ENCODE measurements at places on chromosomes 5 and 9.

DNA sequence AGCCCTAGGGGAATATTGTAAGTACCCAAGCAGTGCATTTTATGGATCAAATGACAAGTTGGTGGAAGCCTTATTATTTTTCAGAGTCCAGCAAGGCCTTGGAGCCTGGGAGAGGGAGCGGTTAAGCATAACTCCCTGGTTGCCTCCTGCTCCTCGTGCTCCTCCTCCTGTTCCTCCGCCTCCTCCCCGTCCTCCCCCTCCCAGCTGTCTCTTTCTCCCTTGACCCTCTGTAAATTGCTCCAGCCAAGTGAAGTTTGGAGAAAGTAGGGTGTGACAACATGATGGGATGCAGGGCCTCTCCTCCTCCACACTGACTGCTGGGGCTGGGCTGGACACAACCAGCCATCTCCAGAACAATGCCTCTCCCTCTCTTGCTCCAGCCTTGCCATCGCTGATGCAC, 586.9 kb downstream of the CCDC171 start:
- DNase-seq = no peak

- no peak for DNase-seq
These were observed 97.4 kb upstream of the KLF9 start for GRCh38 chr9:70511858-70512257.

DNA sequence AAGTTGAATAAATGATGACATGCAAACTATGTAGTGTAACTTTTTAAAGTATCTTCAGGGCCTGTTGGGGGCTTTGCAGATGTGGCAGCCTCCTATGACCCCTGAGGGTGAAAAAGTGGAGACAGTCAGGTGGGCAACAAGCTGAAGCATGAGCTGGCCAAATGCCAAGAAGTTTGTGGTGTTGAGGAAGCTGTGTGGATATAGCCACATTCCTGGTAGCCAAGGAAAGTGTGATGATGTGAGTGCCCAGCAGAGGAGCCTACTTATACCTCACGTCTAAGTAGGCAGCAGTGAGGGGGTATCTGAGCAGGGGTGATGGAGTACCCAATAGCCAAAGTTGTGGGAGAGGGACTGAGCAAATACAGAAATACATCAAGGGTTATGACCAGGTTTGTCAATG, 621.2 kb upstream of the CDH6 start:
- no peak for DNase-seq

DNA sequence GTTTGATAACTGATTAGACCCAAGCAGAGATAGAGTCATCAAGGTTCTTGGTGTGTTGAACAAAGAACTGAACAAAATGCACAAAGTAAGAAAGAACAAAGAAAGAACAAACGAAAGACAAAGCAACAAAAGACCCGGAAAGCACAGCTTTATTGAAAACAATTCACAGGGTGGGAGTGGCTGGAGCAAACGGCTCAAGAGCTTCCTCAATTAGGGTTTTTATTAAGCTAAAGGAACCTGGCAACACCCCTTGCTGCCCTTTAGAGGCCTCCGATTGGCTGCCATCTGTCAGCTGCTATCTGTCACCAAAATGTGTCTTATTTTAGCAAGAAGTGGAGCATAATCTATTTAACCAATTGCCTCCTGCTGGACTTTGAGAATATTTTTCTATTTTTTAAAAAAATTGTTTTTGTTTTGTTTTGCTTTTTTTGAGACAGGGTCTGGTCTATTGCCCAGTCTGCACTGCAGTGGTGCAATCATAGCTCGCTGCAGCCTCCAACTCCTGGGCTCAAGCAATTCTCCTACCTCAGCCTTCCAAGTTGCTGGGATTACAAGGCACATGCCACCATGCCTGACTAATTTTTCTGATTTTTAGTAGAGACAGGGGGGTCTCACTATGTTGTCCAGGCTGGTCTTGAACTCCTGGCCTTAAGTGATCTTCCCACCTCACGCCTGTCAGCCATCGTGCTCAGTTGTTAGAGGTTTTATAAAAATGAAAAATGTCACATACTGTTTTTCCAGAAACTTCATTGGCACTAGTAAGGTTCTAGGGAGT, 7.7 kb upstream of the ABO start:
- no peak for DNase-seq

DNA sequence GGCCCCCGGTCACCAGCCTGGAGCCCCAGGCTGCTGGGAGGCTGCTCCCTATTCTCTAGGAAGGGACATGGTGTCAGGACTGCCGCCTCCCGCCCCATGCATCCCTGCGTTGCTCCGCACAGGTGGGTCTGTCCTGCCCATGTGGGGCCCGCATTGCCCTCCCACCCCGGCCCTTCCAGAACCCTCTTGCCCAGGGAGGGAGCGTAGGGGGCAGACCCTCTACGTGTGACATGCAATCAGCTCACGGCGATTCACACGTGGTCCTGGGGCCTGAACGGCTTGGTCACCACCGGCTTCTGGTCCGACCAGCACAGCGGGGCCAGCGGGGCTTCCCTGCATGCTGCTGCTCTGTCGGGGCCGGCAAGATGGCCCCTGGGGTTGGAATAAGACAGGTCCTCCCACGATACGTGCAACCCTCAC, 9.4 kb downstream of the SLC6A19 start:
- DNase-seq = no peak

- no peak for DNase-seq
These were observed 15.6 kb downstream of the RABL6 start for GRCh38 chr9:136823136-136824046.

DNA sequence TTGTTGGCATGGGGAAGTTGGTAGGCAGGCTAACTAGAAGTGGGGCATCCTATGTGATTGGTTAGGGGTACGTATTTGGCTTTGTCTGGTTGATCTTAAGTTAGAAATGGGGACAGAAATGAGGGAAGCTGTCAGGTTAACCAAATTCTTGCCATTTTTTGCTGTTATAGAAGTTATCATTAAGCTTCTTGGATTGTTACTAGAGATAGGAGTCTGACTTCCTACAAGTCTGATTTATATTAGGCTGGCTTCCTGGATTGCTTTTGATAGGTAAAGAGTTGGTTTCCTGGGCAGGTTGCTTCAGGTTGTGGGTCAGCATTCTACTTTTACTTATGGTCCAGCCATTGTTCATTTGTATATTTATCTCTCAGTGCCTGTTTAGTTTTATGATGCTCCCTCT, 216.9 kb downstream of the TLE4 start:
- no peak for DNase-seq

GRCh38 chr5:68406767-68407241, 191.2 kb downstream of the PIK3R1 start:
- no peak for DNase-seq

DNA sequence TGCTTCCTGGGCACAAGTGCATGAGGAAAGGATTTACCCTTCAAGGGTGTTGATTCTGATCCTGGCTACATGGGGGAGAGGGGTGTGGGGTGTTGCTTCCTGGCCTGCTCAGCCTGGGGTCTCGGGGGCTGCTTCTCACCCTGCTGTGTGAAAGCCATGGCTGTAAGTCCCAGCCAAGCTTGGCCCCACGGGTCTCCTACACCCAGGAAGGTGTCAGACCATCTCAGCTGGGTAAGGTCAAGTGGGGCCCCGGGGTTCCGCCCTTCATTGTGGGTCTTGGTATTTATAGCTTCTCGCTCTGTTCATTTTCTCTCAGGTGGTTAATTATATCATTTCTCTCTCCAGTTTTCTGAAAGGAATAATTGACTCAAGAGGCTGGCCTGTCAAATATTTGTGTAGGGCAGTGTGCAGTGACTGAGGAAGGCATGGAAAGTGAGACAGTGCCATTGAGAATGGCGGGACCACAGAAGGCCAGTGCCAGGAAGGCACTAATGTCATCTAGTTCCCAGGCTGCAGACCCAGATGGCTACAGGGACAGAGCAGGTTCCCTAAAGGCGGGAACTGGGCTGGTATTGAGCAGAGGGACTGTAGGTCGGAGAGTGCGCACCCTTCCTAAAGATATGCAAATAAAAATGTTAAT, 126.0 kb downstream of the FOXD1 start:
- DNase-seq = no peak

DNA sequence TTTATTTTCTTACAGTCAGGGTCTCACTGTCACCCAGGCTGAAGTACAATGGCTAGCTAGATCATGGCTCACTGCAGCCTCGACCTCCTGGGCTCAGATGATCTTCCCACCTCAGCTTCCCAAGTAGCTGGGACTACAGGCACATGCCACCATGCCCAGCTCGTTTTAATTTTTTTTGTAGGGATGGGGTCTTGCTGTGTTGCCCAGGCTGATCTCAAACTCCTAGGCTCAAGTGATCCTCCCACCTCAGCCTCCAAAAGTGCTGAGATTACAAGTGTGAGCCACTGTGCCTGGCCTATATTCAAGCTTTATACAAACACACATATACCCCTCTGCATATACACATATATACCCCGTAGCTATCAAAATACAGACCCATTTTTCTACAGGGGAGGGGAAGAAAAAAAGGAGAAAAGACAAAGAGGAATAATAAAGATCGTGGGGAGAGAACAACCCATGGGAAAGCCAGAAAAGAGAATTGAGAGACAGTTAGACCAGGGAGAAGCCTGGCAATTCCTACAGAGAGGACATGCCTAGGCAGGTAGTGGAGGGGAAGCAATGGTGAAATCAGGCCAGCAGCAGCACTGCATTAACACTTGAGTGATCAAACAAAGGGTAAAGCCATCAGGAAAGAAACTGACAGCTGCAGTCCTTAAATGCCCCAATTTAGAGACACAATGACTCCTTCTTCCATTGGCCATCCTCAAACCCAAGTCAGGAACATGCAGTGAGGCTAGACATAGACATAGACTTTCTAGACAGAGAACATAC, 102.7 kb downstream of the EFNA5 start:
- DNase-seq = no peak

DNA sequence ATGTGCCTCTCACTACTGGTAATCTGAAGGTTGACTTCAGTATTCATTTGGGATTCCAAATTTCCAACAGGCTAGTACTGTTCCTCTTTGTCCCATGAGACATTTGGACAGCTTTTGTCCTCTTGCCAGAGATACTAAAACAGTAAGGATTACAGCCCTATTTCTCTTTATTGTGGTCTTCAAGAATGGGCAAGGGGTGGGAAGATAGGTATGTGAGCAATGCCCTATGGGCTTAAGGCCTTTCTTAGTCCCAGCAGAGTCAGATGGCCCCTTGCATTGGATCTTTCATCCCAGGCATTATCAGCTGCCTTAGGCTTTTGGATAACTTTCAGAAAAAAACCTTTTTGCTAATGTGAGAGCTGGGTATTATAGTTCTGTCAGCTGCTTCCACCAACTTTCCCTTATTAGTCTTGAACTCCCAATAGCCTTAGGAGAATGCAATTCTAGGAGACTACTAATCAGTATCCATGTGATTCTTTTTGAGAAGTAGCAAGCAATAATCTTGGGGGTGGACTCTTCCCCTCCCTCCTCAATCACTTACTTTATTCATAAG, 361.1 kb upstream of the NUDT12 start:
- DNase-seq = no peak

DNA sequence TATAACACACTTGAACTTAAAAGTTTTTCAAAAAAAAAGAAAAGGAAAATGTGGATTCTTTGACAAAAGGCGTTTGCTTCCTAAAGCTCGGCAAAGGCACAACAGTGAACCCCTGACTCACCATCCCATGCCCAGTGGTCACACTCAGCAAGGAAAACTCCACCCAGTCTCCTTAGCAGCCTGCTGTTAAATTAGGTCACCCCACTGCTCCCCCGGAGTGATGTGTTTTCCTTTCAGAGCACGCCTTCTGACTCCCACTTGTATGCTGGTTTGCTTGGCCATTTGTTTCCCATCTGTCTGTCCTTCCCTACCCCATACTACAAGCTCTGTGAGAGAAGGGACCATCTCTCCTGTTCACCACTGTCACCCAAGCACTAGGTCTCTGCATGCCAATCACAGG, 23.8 kb downstream of the RETREG1 start:
- DNase-seq = no peak

DNA sequence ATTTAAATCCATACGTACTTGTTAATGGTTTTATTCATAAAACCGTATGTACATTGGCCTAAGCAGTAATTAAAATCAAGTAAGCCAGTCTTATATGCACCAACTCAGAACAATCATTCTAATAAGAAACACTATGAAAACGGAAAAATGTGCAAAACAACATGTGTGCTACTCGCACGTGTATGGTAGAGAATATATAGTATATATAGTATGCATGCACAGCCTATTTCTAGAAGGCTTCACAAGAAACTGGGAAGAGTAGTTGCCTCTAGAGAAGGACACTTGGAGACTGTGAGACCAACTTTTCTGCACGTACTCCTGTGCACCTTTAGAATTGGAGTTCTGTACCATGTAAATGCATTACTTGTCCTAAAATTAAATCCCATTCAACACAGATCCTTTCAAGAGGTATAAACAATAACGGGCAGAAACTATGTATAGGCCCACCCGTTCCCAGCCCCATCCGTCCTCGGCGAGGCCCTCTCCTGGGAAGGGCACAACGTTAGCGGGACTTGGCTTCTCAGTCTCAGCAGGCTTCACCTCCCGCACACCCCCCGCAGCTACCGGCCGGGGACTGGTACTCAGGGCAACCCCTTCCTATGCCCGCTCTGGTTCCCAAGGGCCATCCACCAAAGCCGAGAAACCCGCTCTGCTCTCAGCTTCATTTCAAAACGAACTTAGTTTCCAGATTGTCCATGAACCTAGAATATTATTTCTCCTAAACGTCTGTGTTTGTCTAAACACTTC, 2.0 kb downstream of the CDC14B start:
- DNase-seq = peak; percentile 30

GRCh38 chr5:110769000-110769681, 30.3 kb downstream of the SLC25A46 start:
- no peak for DNase-seq

DNA sequence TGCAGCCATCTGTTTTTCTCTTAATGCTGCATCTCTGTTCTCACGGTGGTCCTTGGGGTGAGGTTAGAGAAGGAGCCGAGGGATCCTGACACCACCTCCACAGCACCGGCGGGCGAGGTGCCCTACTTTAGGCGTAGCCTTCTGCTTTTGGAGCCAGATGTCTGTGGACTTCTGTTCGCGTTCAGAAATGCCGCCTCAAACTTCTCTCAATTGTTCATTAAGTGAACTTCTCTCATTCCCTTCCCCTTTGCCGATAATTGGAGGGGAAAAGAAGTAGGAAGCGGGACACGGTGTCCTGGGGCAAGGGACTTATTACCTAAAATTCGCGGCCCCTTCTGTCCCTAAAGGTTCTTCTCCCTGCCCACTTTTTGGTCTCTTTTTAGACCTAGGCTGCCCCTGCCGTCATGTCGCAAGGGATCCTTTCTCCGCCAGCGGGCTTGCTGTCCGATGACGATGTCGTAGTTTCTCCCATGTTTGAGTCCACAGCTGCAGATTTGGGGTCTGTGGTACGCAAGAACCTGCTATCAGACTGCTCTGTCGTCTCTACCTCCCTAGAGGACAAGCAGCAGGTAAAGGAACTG, 455 bp downstream of the KIF20A start:
- DNase-seq = peak; percentile 27

DNA sequence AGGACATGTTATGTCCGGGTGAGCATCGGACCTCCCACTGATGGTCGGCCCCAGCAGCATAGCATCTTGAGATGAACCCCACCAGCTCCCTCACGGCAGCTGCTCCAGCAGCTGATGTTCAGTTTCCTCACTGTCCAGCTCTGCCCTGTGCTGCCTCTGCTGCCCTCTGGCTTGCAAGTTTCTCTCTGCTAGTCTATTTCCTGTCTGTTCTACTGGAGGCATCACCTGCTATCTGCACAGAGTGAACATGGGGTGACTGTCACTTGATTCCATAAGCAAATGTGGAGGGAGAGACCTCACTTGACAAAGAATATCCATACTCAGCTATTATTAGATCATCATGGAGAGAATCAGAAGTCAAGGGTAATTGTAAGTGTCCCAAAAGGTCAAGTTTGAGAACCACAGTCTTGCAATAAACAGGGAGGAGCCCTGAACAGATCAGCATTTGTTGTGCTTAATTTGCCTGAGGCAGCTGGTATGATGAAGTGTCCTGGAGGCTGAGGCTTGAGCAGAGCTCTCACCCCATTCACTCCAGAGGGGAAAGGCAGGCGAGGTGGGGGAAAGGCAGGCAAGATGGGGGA, 702.8 kb downstream of the SEMA5A start:
- DNase-seq = no peak

GRCh38 chr5:41275813-41276512, 62.6 kb upstream of the C6 start:
- DNase-seq = no peak

Data from HEK293T (cell line).